ENCODE measurements at places on chromosomes 16 and 17.

- no peak for DNase-seq
Observed at GRCh38 chr17:18143044-18143936, 34.7 kb downstream of the MYO15A start.

- DNase-seq: no peak
Observed at GRCh38 chr16:78650339-78651074, 551.1 kb downstream of the WWOX start.

DNA sequence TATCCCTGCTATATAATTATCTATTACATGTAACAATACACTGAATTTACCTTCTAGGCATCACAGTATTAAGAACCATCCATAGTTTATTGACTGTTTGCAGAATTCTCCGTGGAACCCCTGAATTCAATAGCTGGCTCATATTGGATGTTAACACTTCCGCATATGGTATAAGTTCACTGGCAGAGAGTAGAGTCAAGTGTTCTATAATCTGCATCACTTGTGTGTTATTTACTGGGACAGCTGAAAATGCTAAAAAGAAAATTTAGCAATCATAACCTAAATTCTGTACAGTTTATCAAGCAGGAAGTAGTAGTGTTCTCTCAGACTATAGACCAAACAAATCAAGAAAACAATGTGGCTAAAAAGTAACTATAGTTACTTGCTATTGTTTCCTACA is 14.5 kb upstream of the BRIP1 start:
- DNase-seq: no peak

DNA sequence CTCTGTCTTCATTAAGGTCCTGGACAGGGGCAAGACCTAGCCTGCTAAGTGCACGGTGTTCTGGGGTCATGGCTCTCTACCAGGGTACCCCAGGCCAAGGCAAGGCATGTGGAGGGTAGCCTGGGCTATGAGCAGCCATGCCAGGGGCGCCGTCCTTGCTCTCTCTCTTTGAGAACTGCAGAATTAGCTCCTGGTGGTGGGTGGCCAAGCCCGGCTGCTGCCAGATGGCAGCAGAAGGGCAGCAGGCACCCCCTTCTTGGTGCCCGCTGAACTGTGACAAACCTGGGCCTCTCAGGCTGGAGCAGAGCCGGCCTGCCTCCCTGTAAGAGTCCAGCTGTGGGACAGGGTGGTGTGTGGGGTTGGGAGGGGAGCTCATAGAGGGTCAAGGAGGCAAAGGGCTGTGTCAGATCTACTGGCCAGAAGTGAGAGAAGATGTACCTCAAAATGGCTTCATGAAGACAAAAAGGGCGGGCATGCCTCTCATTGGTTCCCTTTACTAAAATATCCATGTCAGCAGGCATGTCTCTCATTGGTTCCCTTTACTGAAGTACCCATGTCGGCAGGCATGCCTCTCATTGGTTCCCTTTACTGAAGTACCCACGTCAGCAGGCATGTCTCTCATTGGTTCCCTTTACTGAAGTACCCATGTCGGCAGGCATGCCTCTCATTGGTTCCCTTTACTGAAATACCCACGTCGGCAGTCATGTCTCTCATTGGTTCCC is 81.7 kb upstream of the SDK2 start:
- DNase-seq: no peak

GRCh38 chr16:56399047-56399446 is 26.3 kb downstream of the AMFR start:
- no peak for DNase-seq

- no peak for DNase-seq
Observed at GRCh38 chr16:17944345-17944744, 392.2 kb downstream of the NPIPA8 start.

DNA sequence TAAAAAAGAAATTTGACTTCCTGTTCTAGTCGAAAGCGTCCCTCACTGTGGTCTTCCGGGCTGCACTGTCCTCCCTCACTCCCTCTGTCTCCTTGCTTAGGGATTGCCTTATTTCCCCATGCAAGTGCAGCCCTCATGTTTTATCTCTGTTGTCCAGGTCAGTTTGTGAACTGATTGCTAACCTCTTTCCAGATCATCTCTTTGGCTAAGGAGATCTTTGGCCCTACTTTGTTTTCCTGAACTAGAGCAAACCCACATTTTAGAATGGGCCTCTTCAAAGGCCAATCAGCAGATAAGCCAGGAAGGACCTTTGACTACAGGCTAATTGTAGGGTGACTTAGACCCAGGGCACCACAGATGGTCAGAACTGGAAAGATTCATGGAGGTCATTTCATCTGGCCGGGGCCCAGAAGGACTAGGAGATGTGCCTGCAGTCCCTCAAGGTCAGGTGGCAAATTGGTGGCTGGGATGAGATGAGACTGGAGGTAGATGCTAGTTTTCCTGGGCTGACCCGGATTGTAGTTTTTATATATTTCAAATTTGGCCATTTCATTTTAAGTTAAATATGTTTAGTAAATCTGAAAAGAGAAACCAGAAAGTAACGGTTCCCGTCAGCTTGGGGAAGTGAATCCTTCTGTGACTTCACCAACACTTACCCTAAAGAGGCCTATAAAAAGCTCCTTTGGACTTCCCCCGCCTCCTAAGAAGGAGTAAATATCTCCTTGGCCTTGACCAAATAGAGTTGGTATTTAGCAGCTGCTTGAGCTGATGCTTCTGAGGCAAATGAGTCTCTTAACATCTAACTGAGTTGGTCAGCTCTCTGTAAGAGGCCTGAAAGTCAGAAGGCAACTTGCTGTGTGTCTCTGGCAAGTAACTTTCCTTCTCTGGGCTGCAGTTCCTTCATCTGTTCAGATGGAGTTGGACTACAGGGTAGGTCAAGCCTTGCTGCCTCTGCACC is 6.2 kb upstream of the SLC25A19 start:
- DNase-seq: no peak

- DNase-seq: no peak
Observed at GRCh38 chr17:78789663-78790181, 7.6 kb upstream of the CYTH1 start.

- DNase-seq: no peak
Observed at GRCh38 chr16:26276289-26276688, 584.5 kb downstream of the HS3ST4 start.

GRCh38 chr16:14263011-14263410 is 191.9 kb downstream of the MRTFB start:
- DNase-seq: no peak

GRCh38 chr16:1109648-1110047 is 13.6 kb upstream of the C1QTNF8 start:
- no peak for DNase-seq

GRCh38 chr17:13631529-13631928 is 29.8 kb upstream of the HS3ST3A1 start:
- DNase-seq: peak; percentile 67

- peak; percentile 66 for DNase-seq
Observed at GRCh38 chr17:20955427-20956323, 87.1 kb downstream of the USP22 start.

DNA sequence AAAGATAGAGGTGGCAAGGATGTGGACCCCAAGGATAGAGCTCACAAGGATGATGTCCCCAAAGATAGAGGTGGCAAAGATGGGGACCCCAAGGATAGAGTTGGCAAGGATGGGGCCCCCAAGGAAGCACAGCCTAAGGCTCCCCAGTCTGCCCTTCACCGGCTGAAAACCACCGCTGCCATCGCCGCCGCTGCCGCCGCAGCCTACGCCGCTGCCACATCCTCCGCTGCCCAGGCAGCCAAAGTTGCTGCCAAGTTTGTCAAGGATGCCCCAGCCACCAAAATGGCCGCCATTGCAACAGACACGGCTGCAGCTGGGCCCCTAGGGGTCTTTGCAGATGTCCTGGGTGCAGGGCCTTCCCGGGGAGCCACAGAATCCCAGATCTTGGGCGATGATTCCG is 19.9 kb downstream of the C16orf96 start:
- DNase-seq: no peak

GRCh38 chr16:19598805-19599510 is 43.5 kb downstream of the VPS35L start:
- DNase-seq: no peak

DNA sequence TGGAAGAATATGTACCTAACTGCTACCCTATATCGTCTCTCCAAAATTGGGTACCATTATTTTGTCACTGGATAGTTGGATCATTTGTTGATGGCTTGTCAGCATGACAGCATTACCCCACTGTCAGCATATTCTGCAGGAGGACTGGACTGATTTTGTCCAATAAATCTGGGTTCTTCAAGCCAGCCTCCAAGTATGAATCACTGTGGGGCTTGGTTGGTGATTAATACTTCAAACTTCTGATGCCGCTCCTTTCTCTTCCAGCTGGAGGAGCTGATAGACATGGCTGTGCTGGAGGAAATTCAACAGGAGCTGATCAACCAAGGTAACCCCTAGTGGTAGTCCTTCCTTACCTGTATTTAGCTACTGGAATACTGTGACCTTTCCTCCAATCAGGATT is 2.5 kb downstream of the RPAIN start:
- no peak for DNase-seq

- peak; percentile 52 for DNase-seq
Observed at GRCh38 chr16:7227229-7227721, 105.4 kb upstream of the RBFOX1 start.

GRCh38 chr17:82060001-82060380 is 5.6 kb downstream of the DUS1L start:
- no peak for DNase-seq

GRCh38 chr16:57640185-57640584 is 11.8 kb downstream of the ADGRG1 start:
- DNase-seq: no peak

DNA sequence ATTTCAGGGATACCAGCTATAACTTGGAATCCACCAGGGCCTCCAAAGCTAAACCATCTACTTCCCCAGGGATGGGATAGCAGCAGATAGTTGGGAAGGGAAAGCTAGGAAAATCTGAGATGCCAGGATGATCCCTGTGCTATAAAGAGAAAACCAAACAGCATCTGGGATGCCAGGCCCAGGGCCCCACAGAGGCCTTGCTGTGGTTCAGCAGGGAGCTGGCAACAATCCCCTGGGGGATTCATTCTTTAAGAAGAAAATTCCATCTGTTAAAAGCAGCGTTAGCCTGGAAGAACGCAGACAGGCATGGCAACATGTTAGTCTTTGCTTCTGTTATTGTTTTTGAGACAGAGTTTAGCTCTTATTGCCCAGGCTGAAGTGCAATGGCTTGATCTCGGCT is 16.6 kb downstream of the MYO18A start:
- DNase-seq: peak; percentile 64
